ENCODE measurements at places on chromosomes 2 and 18. TPM values are rescaled to one million over a fixed set of nuclear protein-coding genes. Genes with fewer than 3 reads are reported as not detected.

DNA sequence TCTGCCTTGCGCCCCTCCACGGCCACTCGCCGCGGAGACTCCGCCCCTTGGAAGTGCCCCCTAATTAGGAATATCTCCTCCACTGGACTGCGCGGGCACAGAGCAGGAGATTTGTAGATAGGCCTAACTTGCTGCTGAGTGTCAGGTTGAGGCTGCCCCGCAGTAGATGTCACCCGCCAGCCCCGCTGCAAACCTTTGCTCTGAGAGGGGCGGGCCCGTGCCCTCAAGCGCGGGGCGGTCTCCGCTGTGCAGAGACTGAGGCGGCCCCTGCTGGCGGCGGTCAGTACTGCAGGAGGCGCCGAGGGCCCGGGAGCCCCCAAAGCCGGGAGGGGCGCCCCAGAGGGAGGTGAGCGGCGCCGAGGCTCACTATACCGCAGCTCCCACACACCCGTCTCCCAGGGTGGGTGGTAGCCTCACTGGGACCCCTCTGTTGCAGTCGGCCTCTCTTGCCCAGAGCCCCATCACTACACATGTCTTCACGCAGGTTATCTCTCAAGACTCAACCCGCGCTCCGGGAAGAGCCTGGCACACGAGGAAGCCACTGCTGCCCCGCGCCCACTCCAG lies 2.9 kb upstream of the NEURL3 start:
- DNase-seq, result peak; percentile 87

DNA sequence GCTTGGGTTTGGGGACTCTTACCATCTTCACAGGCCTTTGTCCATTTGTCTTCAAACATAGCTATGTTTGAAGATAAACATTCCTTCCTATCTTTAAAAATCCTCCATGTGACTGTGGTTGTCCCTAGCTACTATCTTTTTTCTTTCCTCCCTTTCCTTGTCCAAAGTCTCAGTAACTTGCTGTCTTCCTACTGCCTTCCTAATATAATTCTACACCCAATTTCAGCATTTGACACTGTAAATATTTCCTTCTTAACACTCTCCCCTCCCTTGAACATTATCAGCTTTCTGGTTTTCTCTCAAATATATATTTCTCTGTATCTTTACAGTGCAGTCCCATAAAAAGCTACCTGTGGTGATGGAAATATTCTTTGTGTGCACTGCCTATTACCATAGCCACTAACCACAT lies 5.3 kb upstream of the SP3 start:
- DNase-seq, result no peak

Gene TWIST2
- total RNA-seq, result 0.96 TPM

Gene TMEM247
- not detected for total RNA-seq

- no peak for DNase-seq
Measured at GRCh38 chr2:26562811-26563645, 78.1 kb downstream of the CIB4 start.

GRCh38 chr2:223882715-223883114 lies 45.3 kb upstream of the AP1S3 start:
- DNase-seq, result no peak

DNA sequence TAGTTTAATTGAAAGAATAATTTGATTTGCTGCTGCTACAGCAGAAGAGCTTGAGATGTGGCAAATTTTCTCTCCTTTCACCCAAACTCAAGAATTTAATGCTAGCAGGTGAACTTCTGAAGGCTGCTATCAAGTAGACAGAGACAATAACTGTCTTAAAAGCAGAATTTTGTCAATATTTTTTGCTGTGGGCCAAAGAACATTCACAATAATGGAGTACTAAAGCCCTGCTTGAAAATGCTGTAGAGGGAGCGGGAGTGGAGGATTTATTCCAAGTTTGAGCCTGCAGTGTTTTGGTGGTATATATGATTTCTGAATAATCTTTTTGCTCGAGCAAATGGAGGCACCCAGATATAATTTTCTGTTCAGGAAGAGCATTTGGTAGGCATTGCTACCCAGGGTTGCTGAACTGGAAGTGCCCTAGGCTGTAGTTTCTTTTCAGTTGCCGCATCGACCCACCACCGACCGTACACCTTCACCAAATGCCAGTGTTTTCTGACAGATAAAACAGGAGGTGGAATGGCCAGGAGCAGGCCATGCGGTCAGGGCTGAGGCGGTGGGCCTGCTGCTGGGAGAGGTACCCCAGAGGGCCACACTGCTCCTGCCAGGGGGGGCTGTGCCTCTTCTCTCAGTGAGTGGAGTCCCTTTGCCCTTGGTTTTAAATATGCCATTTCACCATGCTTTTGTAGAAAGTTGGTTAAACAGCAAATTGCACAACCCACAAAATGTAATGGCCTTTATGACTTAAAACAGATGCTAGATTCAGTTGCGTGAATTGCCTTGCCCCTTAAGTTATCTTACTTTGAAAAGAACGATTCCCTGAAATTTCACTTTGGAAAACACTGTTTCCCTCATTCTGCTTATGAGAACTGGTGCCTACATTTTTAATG lies 36.4 kb downstream of the TSHZ1 start:
- no peak for DNase-seq

GRCh38 chr2:85309699-85310321 lies 18.0 kb downstream of the TGOLN2 start:
- DNase-seq, result no peak

DNA sequence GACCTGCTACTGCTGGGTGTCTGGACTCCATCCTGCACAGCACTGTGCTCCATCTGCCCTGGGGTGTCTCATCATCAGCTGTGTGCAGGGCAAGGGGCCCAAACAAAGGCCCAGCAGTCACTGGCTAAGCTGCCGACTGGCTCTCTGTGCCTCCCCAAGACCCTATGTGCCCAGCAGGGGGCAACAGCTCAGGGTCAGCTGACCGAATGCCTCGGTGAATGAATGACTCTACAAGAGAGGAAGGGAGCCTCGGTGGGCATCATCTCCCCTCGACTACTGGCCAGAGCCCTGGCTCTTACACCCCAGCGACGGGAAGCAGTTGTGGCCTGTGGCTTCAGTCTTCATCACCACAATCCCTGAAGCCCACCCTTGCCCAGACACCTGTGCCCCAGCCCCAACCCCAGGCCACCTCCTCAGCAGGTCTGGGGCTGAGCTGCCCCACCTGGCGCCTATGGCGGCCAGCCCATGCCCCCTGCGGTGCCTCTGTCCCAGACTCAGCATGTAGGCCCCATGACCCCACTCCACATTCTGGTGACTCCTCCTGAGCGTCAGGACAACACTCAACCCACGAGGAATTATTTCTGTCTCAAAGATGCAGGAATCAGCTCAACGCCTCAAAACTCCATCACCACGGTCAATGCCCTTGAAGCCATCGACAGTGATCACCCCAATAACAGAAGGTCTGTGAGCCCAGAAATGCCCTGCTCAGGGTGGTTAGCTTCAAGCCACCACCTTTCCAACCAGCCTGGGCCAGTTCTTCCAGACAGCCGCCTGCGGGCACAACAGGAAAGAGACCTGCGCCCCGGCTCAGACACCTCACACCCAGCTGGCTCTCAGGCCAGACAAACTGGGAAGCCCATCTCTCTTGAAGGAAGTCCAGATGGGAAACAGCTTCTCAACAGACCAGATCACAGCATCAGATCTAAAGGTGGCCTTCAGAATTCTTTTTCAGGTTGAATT lies 1.6 kb upstream of the GPR17 start:
- DNase-seq, result no peak

Gene MGAT4A
- 12.2 TPM for total RNA-seq

DNA sequence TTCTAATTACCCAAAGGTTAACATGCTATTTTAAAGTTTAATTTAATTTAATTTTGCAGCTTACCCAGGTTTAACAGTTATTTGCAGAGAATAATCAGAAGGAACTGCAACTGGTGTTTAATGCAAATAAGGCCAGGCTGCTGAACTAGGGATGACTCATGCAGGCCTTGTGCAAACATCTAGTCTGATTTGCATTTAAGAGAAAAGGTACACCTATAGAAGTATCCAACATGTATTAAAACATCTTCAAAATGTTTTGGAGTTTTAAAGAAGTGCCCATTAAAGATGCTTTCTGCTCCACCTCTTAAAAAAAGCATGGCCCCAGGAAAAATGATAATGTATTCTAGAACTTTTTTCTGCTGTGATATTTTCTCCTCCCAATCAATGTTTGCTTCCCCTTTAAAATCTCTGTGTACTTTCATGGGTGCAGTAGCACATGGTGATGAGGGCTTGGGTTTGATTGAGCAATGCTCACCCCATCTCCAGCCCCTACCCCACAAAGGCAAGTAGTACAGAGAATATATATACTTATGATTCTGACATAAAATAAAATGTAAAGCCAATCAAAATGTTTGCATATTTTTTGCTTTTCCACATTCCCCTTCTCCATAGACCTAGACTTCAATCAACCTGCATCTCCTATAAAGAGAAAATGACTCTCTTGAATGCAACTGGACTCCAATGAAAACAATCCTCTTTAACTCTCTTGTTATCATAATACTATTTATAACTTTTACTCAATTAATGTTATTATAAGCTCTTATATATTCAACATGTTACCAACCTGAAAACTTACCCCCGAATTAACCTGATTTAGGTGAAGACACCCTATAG lies 54.1 kb downstream of the ATP8B1 start:
- no peak for DNase-seq

DNA sequence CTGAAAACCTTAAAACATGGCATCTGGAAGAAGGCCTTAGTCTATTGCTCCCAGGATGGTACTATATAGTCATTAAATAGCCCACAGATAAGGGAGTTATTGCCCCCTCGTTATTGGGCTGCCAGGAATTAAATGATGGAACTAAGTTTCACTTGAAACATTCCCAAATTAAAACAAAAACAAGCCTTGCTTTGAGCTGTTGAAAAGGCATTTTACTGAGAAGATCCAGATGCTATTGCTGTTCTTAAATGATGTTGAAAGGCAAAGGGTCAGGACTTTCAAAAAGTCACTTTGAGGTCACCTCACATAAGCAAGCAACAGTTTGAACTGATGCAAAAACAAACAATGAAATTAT lies 2.0 kb upstream of the AMMECR1L start:
- DNase-seq, result no peak

Gene HOXD12
- not detected for total RNA-seq

GRCh38 chr2:191171708-191172355 lies 21.0 kb upstream of the STAT4 start:
- no peak for DNase-seq

GRCh38 chr2:67242456-67242855 lies 154.7 kb upstream of the ETAA1 start:
- DNase-seq, result no peak

DNA sequence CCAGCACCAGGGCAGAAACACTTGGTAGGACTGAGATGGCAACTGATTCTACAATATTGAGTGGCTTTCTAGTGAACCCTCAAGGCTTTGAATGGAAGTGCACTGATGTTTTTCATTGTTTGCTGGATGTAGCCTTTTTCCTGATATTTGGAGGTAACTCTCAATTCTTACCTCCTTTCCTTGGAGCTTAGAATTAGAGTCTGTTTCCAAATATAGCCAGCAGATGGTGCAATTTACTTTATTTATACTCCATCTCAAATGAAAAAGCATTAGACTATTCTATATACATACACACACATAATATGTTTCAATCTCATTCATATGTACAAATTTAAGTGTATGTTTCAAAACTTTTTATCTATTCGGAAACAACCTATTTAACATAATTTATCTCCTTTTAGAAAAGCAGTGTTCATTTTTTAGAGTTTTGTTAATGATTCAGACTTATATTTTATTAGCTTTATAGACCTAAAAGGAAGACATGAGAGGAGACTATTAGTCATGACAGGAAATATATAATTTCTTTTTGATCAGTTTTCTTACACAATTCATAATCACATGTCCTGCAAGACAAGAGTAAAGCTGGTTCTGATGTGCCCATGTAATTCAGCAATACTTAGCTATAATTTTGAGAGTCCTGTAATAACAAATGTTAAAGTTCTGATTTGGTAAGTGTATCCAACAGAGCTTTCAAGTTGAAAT lies 124.8 kb downstream of the NUP35 start:
- no peak for DNase-seq

DNA sequence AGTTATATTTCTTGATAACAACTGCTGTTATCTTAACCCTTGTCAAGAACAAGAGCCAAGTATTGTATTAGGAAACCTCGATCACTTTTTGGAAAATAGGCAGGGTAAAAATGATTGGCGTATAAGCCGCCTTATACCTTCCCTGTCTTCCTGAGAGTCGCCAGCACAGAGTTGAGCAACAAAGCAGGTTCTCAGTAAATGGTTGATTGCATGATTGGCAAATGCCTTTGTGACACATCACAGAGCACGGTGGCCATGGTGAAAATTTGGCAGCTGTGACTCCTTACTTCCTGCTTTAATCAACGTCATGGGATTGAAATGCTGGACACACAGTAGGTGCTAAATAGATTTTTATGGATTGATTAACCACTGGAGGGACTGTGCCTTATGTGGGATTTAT lies 3.9 kb upstream of the KLHL29 start:
- no peak for DNase-seq

Gene UGT1A5
- total RNA-seq, result not detected

Gene CHRNA1
- total RNA-seq, result not detected

Gene SLC9A2
- not detected for total RNA-seq

Gene SP140
- total RNA-seq, result not detected

- DNase-seq, result no peak
Measured at GRCh38 chr2:1671916-1672315, 72.4 kb downstream of the PXDN start.

- no peak for DNase-seq
Measured at GRCh38 chr2:10326707-10327594, 24.2 kb downstream of the HPCAL1 start.

GRCh38 chr2:222688917-222689316 lies 17.5 kb downstream of the MOGAT1 start:
- DNase-seq, result no peak

DNA sequence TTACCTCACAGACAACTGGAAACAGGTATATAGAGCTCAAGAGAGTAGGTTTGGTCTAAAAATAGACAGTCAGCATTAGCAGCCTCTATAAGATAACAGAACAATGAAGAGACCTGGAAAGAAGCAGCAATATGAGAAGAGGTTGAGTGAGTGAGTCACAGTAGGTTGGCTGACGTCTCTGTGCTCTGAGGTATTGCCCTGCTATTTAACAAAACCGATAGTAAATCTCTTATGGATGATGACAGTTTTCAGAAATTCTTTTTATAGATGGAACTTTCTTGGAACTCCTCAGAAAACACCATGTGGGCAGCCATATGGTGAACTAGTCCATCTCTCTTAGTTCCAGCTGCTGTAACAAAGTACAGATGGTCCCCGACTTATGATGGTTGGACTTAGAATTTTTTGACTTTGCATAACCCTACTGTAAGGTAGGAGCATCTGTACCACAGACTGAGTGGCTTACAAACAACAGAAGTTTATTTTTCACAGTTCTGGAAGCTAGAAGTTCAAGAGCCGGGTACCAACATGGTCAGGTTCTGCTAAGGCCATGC lies 123.5 kb downstream of the MBD2 start:
- no peak for DNase-seq

DNA sequence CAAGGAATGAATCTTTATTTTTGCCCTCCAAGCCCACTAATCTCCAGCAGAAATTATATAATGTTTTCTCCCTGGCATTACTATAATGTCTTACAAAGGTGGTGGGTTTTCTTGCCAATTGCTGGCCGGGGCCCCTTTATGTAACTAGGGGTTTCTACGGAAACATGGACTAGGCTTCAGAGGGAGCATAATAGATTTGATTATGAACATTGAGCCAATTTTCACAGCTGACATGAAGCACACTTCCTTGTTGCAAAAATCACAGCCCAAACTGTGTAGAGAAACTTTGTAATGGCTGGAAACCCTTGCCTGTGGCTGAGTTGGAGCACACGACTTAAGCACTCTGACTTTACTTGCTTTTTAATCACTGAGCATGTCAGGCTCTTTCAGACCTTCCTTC lies 3.8 kb upstream of the CYRIA start:
- no peak for DNase-seq

Gene SLC23A3
- total RNA-seq, result 1.5 TPM

Data from neural crest cell (in vitro differentiated cells).